NCI-H1092 (cell line): ENCODE measurements at places on chromosomes 7 and 10.

DNA sequence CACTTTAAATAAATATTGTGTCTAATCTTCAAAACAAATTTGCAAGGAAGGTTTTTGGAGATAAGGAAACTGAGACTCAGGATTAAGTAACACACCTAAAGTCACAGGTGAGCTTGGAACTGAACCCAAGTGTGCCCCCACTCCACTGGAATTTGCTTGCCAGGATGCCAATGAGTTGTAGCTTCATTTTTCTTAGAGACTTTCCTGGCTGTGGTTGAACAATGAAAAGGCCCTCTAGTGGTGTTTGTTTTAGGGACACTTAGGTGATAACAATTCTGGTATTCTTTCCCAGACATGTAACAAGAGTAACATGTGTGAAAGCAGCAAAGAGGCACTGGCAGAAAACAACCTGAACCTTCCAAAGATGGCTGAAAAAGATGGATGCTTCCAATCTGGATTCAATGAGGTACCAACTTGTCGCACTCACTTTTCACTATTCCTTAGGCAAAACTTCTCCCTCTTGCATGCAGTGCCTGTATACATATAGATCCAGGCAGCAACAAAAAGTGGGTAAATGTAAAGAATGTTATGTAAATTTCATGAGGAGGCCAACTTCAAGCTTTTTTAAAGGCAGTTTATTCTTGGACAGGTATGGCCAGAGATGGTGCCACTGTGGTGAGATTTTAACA lies 1.5 kb downstream of the IL6 start:
- DNase-seq: no peak

- no peak for DNase-seq
These were observed 24.4 kb upstream of the ETV1 start for GRCh38 chr7:14013898-14014297.

DNA sequence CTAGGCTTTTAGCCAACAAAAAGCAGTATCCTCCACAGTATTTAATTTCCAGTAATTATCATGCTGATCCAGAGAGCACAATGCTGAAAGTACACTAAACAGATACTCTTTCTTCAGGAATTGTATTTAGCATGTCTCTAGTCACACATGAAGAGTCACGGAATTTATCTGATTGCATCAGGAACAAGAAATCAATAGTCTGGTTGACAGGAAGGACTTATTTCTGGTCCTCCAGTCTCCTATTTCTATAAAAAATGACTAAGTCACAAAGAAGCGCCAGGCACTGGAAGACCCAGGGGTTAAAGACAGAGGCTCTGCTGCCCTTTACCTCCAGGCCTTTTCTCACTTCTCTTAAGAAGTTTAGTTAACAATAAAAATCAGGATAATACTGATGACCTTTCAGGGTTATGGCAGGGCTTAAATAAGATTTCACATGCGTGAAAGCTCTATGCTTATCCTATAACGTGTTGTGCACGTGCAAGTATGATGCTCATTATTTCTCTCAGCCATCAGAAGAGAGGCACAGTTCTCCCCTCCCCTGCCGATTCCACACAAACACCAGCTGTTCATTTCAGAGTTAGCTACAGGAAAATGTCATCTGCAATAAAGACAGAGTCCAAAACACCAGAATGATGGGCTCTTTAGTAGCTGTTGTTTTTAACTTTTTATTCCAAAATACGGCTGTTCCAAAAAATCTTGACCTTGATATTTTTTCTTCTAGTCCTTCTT lies 36.9 kb downstream of the SLC26A4 start:
- no peak for DNase-seq

DNA sequence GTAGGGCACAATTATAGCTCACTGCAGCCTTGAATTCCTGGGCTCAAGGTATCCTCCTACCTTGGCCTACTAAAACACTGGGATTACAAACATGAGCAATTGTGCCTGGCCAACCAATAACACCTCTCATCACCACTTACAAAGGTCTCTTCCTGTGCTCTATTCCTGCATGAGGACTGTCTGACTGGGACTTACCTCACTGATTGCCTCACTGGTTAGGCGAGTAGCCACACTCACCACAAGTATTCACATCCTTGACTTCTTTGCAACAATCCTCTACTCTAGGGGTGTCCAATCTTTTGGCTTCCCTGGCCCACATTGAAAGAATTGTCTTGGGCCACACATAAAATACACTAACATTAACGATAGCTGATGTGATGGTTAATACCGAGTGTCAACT lies 22.6 kb upstream of the PDIA4 start:
- DNase-seq: no peak

- DNase-seq: no peak
These were observed 17.0 kb downstream of the ZDHHC6 start for GRCh38 chr10:112429654-112430230.
